ENCODE measurements at places on chromosomes 5 and 9.

DNA sequence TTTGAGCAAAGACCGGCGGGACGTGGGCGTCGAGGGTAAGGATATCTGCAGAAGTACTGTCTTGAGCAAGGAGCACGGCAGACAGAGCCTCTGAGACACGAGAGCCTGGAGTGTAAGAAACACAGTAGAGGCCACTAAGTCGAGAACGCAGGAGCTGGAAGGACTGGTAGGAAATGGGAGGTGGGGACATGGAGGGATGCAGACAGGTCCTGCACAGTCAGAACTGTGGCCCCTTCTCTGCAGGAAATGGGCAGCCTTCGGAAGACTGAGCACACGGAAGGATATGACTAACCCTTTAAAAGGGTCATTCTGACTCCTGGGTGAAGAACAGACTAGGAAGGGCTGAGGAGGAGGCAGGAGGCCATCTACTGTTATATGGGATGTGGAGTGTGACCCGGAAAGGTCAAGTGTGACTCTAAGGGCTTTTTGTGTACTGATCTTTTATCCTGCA is 1.4 kb upstream of the CAMSAP1 start:
- no peak for DNase-seq

DNA sequence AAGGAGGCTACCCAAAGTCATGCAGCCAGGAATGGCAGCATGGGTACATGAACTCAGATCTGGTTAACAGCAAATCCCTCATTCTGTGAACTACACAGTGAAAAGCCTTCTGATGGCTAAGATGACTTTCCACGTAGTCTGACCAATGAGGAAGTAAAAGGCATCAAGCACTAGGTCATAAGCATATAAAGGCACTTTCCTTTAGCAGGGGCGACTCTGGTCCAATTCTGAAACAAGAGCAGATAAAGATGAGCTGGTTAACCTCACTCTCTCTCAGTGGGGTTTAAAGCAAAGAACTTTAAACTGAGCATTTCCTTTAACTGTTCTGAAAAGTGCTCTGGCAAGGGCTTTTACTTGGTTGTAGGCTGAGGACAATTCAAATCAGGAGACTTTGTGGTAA is 21.1 kb downstream of the PSMB7 start:
- DNase-seq = no peak

DNA sequence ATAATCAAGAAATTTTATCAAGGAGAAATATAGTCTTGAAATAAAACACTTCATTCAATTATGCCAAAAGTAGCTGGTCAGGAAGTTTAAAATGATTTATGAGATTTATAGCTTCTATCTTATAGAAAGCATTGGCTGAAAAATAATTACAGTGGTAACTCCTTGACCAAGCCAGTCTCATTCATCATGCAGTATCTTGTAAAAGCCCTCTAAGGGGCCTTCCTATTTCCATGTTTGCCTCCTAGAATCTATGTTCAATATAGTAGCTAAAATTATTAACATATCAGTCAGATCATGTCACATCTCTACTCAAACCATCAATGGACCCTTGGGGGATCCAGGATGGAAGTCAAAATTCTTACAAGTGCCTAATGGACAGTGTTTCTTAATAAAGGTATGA is 393.4 kb upstream of the ST8SIA4 start:
- DNase-seq = no peak

- DNase-seq = no peak
Observed at GRCh38 chr5:74185599-74185998, 454.9 kb downstream of the ENC1 start.

DNA sequence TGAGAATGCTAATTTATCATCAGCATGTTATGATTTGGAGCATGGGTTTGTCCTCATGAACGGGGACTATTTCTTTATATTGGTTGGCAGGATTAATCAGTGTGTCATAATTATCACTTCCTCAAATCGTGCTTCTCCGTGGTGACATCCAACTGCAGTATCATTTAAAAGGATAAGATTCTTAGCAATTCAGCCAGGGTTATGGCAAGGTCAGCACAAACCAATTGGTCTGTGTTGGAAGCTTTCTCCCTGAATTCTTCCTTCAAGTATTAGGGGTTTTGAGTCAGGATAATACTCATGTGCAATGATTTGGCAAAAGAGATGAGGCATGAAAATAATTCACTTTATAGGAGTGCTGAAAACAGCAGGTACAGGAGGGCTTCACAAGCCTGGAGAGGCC is 5.5 kb upstream of the CAMLG start:
- DNase-seq = no peak

DNA sequence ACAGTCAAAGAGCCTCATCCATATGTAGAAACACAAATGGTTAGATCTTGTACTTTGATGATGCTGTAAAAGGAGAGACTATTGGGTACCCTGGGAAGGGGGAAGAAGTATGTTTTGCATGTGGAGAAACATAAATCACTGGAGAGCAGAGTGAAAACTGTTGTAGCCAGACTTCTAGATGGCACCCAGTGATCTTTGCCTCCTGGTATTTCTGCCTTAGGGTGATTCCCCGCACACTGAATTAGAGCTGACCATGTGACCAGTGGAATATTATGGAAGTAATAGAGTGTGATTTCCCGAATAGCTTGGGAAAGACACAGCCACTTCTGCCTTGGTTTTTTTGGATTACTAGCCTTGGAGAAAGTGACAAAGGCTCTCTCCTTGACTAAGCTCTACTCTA is 174.3 kb downstream of the LPAR1 start:
- no peak for DNase-seq

DNA sequence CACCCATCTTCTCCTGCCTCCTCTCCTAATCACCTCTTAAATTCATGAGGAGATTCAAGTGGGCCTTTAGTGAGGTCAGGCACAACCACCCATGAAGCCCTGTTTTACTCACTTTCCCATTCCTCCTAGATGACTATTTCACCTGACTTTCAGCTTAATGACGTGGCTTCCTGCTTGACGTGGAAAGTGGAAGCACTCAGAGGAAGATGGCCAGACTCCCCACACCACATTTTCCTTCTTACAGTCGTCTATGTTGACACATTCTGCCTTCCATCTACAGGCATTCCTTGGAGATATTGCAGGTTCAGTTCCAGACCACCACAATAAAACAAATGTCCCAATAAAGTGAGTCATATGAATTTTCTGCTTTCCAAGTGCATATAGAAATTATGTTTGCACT is 146.4 kb upstream of the TAS2R1 start:
- DNase-seq = no peak

- no peak for DNase-seq
Observed at GRCh38 chr9:97543561-97543960, 42.1 kb downstream of the TMOD1 start.

DNA sequence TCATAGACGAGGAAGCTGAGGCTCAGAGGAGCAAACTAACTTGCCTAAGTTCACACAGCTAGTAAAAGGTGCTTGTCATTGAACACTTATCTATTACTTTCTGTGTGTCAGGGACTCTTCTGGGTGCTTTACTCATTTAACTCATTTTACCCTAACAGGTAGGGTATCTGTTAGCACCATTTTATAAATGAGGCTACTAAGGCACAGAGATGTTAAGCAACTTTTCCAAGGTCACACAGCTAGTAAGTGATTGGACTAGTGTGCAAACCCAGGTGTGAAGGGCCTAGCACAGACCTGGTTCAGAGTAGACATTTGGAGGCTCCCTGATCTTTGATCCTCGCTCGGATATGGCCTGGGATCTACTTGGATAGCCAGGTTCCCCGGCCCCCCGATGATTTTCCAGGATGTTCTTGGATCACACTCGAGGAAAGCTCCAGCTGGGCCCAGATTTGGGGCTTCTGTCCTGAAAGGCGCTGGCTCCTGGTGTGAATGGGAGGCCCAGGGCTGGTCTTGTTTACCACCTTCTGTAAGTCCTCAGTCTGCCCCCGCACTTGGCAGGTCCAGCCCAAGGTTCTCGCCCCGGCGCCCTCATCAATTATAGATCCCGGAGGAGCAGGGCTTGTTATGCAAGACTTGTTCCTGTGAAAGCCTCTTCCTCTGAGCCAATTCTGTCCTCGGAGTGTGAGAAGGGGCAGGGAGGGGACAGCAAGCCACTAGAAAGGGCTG is 37.5 kb downstream of the GSN start:
- DNase-seq = no peak

GRCh38 chr5:29016067-29016466 is 1977.7 kb upstream of the CDH9 start:
- no peak for DNase-seq

GRCh38 chr9:82024908-82025307 is 36.3 kb downstream of the SPATA31D1 start:
- no peak for DNase-seq

GRCh38 chr5:78320401-78320800 is 25.9 kb upstream of the AP3B1 start:
- no peak for DNase-seq

DNA sequence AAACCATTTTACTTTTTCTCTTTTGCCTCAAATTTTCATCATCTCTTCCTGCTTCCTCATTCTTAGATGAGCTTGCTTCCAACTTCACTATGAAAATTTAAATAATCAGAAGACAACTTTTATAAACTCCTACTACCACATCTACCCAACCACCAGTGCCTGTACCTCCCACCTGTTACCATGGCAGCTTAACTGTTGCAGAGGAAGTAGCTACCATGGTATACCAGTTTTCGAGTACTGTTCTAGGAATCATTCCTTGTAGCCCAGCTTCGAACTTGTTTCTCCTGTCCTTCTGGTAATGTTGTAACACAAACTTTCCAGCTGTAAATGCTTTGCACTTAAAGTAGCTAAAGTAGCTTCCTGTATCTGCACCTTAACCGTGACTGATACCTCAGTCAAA is 266.8 kb upstream of the NREP start:
- DNase-seq = no peak

GRCh38 chr9:110797611-110798010 is 129.0 kb downstream of the MUSK start:
- DNase-seq = no peak

GRCh38 chr5:126909856-126910255 is 120.5 kb downstream of the MARCHF3 start:
- DNase-seq = no peak

DNA sequence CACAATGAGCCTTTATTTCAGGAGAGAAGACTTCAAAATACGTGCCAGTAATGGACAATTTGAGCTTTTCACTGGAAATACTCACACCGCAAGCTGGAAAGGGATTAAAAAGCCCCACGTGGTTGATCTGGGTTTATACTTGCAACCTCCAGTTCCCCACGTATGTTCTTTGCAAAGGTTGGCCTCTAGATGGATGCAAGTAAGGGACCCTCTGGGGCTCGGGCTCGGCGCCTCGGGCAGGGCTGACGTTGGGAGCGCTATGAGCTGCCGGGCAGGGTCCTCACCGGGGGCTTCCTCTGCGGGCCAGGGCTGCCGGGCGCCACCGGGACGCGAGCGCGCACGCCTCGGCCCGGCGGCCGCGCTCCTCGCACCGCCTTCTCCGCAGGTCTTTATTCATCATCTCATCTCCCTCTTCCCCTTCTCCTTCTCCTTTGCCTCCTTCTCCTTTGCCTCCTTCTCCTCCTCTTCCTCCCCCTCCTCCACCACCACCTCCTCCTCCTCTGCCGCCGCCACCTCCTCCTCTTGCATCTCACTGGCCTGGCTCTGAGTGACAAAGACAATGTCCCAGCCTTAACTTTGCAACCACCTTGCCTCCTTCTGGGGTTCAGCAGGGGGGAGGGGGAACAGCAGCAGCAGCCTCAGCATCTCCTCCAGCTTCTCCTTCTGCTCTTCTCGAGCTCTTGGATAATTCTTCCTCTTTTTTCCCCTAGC is 701 bp upstream of the ZNF462 start:
- DNase-seq = no peak

- no peak for DNase-seq
Observed at GRCh38 chr5:44486591-44486990, 97.4 kb upstream of the FGF10 start.

- DNase-seq = no peak
Observed at GRCh38 chr5:89449392-89450148, 566.6 kb upstream of the MEF2C start.

GRCh38 chr9:125746774-125747052 is 460 bp upstream of the PBX3 start:
- DNase-seq = no peak

DNA sequence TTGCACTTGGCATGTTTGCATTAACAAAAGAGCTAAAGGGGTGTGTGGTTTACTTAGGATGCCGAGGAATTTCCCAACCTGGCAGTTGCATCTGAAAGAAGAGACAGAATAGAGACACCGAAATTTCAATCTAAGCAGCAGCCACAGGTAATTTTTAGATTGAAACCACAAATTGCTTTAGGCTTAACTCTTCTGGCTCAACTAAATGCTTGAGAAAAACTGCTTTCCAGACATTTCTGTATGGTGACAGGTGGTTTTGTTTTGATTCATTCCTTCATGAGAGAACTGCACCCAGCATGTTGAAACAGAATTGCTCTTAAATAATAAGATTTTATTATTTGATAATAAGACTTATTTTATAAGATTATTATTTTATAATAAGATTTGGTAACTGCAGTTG is 21.5 kb downstream of the SECISBP2 start:
- DNase-seq = no peak

GRCh38 chr5:88821161-88821560 is 61.8 kb downstream of the MEF2C start:
- DNase-seq = no peak

DNA sequence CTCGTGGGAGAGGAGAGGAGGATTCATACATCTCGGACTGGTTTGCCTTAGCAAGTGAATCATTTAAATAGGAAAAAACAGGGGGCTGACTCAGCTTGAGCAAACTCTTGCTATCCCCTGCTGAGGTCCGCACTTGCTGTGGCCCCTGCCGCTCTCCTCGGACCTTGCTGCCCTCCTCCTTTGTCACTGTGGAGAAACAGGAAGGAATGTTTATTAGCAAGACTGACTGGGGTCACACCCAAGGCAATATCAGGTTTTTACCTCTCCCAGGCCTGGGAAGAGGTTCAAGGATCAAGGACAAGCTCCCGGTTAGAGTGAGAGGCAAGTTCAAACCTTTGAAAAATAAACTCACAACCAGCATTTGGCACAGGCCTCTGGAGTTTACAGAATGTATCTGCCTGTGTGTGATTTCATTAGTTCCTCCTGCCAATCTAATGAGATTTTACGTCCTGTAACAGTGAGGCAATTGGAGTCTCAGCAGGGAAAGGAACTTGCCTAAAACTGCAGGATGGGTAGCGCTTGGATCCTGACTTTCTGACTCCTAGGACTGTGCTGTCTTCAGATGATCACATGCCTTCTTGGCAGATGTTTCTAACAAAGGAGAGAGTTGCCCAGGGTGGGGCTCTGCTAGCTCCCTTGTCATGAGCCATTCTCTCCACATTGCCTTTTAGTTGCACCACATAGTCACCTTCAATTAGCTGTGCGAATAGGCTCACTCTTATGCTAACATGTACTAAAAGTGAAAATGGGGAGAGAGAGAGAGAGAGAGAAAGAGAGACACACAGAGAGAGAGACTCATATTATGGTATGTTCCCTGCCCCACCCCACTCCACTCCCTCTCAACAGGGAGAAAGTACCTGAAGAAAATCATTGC is 108.6 kb upstream of the CDKN2B start:
- no peak for DNase-seq

DNA sequence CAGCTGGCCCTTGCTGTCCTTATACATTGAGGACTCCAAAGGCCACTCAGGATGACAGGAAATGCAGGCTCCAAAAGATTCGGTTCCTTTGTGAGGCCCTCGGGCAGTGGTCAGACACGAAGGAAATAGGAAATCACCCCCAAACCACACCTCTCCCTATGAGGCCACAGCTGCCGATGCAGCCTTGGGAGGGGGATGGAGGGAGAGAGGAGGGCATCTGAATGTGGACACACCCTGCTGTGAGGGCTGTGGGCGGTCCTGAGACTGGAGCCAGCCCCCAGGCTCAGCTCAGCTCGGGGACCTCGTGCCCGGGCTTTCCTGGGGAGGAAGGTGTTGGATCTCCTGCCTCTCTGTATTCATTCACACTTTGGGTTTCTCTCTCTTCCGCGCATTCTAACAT is 2.7 kb upstream of the CLPTM1L start:
- no peak for DNase-seq

All from activated CD4-positive, alpha-beta T cell treated with anti-CD3 and anti-CD28 coated beads for 24 hours (primary cell).